Ascending aorta (tissue), 2 donors: ENCODE measurements at places on chromosomes 7 and 10. TPM values are rescaled to one million over a fixed set of nuclear protein-coding genes. Genes with fewer than 3 reads are reported as not detected.
A peak's percentile ranks its signal among the peaks of the same experiment; 100 is the strongest.

The SLC16A12 gene
- total RNA-seq: not detected

GRCh38 chr7:44212018-44212417 lies 11.2 kb downstream of the YKT6 start:
- DNase-seq: no peak

The IFIT1B gene
- not detected for total RNA-seq

- DNase-seq: no peak
Measured at GRCh38 chr10:64732372-64732957, 1211.3 kb downstream of the REEP3 start.

- DNase-seq: no peak
Measured at GRCh38 chr7:141884539-141885225, 31.5 kb upstream of the OR9A4 start.

GRCh38 chr10:119595134-119595675 lies 1.6 kb downstream of the TIAL1 start:
- no peak for DNase-seq

DNA sequence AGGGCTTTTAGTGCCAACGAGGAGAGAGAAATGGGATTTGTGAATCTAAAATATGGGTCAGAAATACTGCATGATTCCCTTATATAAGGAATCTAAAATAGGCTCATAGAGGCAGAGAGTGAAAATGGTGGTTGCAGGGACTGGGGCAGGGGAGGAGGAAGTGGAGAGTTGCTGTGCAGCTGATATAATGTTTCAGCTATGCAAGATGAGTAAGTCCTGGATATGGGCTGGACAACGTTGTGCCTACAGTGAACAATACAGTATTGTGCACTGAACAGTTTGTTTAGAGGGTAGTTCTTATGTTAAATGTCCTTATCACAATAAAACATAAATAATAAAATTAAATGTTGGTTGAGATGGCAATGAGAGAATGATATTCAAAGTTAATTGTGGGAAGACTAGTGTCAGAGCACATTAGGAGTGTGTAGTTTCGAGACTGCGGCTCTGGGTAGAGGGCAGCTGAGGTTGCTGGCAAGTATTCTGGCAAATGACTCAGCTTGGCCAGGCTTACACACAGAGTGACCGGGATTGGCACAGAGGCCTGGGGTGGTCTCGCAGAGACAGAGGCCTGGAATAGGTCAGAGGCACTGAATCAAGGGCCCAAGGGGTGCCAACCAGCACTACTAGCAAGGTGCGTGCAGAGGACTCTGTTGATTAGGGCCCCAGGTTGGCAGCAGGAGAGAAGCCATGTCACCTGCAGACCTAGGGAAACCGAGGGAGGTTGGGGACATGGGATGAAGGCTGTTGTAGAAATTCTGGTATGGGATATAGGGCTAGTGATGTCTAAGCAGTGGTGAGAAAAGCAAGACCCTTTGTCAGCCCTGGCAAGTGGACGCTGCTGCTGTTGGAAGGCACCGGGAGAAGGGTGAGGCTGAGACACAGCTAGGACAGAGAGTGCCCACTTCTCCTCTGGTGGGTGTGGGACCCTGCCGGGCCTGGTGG lies 2.8 kb upstream of the DEPP1 start:
- DNase-seq: peak; percentile 91

DNA sequence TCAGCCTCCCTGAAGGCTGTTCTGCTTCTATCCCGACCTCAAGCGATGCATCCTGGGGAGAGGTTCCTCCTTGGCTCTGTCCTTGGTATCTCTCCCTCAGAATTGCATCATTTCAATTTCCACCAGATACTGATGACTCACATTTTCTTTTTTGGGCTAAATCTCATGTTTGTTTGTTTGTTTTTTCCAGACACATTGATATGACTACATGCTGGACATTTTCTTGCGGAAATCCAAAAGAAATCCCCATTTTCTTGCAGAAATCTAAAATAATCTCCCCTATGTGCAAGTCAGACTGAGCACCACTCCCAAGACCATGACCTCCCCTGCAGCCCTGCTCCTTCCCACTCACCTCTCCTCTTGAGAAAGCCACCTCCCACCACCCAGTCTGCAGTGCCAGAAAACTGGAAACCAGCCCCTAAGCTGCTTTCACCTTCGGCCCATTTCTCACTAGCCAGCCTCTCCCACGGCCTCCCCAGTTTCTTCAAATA lies 260.2 kb upstream of the PRKCQ start:
- no peak for DNase-seq

DNA sequence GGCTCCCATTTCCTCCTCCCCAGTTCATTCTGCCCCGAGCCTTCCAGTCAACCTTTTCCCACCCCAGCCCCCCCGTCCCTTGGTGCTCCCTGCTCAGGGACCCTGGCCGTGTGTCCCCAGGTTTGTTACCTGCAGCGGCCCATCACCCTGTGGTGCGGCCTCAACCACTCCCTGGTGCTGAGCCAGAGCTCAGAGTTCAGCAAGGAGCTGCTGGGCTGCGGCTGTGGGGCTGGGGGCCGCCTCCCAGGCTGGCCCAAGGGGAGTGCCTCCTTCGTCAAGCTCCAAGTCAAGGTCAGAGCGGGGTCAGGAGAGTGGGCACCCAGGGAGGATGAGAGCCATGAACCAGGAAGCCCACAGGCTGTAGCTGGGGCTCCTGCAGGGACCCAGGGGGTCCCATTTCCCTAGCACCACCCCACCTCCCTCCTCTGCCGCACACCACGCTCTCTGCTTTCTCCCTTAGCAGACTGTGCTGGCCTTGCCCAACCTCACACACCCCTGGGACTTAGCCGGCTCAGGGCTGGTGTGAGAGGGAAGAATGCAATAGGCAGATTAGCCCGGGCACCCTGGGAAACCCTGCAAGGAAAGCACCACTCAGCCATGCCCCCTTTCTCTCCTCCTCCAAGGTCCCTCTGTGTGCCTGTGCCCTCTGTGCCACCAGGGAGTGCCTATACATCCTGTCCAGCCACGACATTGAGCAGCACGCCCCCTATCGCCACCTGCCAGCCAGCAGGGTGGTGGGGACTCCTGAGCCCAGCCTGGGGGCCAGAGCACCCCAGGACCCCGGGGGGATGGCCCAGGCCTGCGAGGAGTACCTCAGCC lies 2.0 kb upstream of the PCOLCE start:
- no peak for DNase-seq

GRCh38 chr10:75297021-75297599 lies 61.4 kb upstream of the COMTD1 start:
- DNase-seq: no peak

The RARRES2 gene
- total RNA-seq: 144 TPM

DNA sequence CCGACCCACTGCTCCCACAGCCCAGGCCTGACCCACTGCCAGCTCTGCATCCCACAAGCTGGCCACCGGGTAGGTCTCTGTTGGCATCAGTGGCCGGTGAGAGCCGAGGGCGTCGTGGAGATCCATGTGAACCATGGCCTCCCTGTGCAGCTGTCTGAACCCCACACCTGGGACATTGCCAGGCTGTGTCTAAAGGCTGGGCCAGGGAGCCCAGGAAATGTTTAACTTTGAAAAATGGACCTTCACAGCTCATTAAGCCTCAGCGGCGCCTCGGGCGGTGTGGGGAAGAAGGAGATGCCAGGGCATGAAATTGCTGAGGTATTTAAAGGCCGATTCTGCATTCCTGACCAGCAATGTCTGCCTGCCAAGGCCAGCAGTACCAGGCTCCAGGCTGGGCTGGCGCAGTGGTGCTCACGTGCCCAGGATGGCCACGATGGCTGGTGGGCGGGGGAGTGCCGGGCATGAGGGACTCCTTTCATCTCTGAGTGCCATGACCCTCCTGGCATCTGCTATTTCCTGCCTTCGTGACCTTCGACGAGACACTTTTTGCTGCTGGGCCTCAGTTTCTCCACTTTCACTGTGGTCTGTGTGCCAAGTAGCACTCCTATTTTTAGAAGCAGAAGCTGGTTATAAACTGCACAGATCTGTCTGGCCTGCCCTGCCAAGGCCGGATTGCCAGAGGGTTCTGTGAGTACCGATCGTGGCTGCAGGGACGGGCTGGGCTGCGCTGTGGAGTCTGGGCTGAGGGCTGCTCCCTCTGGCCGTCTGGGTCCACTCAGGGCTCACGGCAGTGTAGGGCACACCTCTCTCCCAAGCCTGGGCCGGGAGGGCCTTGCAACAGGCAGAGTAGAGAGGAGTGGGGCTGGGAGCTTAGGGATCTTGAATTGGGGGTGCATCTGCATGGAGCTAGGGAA lies 21.8 kb downstream of the ELFN1 start:
- peak; percentile 71 for DNase-seq

DNA sequence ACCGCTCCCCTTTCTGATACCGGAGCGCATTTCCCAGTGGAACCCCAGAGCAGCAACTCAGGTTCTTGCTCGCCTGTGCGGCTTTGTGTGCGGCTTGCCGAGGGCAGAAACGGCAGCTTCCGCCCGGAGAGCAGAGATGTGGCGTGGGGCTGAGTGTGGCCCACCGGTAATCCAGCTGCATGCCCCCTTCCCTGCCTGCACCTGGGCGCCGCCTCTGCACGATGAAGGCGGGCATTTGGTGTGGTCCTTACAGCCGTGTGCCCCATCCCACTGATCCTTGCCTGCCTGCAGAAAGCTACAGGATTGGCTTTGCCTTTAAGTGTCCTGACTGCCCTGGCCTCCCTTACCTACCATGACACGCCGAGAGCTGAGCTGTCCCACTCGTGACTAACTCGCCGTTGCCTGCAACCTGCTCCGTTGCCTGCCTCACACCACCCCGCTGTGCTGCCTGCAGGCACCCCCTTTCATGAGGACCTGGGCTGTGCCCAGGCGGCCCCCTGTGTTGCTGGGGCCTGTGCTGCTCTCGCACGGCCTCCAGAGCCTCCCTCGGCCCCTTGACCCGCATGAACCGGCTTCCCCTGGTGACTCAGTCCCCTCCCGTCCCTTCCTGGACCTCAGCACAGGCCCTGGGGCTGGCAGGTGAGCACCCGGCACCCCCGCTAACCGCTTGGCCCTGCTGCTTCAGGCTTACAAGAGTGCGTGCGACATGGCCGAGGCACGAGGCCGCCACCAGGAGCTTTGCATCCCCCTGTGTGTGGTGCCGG lies 48.0 kb downstream of the PITRM1 start:
- no peak for DNase-seq

GRCh38 chr10:99172950-99173349 lies 62.7 kb downstream of the HPSE2 start:
- no peak for DNase-seq

- no peak for DNase-seq
Measured at GRCh38 chr7:27901028-27901760, 161.2 kb downstream of the TAX1BP1 start.

GRCh38 chr7:27418541-27418940 lies 175.9 kb downstream of the EVX1 start:
- no peak for DNase-seq

GRCh38 chr10:18368273-18368672 lies 228.0 kb downstream of the CACNB2 start:
- no peak for DNase-seq

- DNase-seq: no peak
Measured at GRCh38 chr7:148264933-148265557, 325.5 kb upstream of the C7orf33 start.

DNA sequence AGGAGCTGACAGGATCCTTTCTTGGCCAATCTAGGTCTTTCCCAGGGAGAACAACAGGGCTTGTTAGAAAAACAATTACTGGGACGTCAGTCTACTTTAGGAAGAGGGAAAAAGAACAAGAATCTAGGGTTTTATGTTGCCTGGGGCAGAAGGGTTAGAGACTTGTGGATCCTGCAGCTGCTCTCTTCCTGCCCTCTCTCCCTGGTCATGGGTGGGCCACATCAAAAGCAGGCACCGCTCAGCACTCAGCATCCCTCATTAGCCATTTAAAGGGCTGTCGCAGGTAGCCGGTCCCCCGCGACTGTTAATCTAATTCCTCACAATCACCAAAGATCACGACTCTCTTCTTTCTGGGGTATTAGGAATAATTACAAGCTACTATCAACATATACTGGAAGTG lies 631.9 kb downstream of the CALN1 start:
- DNase-seq: no peak

DNA sequence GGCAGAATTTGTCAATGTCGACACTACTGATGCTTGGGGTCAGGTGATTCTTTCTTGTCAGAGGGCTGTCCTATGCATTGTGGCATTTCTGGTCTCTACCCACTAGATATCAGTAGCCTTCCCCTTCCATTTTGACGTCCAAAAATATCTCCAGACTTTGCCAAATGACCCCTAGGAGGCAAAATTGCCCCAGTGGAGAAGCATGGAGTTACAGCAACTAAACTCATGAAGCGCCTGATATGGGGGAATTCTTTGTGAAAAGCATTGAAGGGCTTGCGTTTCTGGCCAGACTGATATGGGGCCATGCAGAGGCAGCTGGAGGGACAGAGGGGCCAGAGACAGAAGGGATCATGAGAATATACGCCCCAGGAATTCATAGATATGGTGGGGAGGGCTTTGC lies 43.6 kb downstream of the ADRB1 start:
- no peak for DNase-seq

DNA sequence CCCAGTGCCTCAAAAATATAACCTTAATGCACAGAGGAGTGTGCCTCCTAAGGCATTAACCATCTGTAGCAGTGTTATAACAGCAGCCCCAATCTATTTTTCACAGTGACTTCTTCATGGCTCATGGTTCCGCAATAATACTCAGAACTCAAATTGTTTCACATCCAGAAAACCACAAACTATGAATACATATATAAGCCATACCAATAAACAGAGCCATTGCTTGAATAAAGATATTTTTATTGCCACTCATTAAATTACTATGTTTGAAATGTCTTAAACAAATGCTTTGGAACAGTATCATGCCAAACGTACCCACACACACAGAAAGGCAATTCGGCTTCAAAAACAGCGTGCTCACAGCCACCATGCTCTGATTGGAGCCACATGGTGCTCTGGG lies 629.3 kb upstream of the NRP1 start:
- DNase-seq: no peak

The NUPR2 gene
- total RNA-seq: not detected

GRCh38 chr7:102132209-102132752 lies 154.4 kb upstream of the SH2B2 start:
- no peak for DNase-seq

- no peak for DNase-seq
Measured at GRCh38 chr10:133199992-133200611, 29.9 kb upstream of the UTF1 start.

- no peak for DNase-seq
Measured at GRCh38 chr10:14144451-14144850, 186.3 kb downstream of the FRMD4A start.
